Stimulated activated CD8-positive, alpha-beta memory T cell treated with anti-CD3 and anti-CD28 coated beads, Interleukin-7, amount 100 ng/mL, for 1 hour (primary cell): ENCODE measurements at places on chromosomes 2 and 18.

DNA sequence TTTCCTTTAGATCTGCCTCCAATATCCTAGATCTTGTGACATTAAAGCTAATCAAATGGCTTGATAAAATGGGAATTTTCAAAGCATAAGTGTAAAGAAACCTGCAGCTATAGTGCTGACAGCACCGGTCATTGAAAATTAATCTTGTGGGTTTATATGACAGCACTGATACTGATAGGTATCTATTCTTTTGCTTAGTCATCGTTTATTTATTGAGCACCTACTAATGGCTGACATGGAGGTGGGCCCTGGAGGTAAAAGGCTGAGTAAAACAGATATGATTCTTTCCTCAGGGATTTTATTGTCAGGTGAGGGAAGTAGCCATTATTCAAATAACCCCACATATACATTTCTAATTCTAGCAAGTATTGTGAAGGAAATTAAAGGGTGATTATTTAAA is 282.5 kb downstream of the LRRTM1 start:
- no peak for DNase-seq

DNA sequence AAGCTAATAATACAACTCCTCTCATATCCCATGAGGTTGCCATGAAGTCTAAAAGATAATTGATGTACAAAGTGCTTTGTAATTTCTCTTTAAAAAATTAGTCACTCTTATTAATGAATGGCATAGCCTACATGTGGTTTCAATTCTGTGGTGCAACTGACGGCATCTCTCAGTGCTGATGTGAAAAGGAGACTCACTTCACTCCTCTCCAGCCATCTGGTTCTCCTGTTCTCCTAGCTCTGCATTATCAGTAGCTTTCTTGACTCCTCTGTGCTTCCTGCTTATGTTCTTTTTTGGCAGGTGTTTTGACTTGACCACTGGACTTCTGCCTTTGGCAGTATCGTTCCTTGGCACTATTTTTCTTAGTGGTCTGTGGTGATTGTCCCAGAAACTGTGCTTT is 134.9 kb upstream of the ZFP36L2 start:
- DNase-seq: no peak

DNA sequence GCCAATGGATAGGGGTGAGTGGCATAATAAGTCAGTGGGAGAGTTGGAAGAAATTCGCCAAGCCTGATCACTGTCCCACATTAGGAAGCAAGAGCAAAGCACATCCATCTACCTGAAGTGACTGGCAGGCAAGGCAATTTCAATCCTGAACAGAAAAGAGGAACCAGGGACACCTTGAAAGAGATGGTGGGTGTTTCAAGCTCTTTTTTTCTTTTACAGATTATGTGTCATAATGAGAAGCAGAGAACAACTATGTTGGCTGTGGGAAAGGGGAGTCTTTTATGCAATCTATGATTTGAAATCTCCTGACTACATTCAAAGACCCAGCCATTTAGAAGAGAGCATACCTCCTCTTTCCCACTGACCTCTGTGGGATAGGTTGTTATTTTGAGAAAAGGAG is 63.5 kb downstream of the TGIF1 start:
- DNase-seq: no peak

GRCh38 chr2:124915567-124915966 is 890.5 kb downstream of the CNTNAP5 start:
- no peak for DNase-seq

DNA sequence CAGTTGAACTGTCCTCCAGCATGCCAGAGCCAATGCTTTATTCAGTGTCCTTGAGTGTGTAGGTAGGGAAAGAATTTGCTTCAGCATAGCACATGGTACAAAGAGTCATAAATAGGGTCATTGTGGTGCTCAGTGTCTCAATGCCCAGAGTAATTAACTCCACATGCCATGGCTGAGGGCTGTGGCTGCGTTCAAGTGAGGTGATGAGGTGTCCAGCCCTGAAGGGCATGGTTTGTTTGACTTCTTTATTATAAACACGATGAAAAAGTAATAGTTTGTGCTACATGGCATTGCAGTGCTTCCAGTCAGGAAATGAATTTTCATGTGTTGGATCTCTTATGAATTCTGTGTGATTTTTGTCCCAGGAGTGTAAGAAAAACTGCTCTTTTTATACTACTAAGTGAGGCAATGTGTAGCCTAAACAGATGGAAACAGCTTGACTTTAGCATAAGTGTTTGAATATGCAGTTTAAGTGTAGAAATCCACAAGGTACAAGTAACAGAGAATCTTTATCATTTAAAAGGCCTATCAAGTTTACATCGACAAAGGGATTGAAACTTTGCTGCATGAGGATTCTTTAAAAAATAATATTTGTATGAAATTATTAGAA is 507.9 kb upstream of the CDH2 start:
- no peak for DNase-seq

DNA sequence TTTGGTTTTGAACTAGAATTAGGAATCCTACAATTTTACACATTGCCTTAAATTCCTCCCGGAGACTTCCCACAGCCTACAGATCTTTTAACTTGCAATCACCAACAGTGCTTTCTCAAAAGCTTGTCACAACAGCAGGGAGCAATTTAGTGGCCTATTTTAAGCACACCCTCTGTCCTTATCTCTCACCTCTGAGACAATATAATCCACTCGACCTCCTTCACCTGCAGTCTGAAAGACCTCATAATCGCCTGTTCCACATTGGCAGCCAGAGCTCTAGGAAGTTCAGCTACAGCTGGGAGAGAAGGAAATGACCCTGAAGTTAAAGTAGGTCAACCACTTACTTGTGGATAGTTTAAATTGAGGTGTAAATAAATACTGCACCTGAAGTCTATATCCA is 249.7 kb upstream of the DLGAP1 start:
- no peak for DNase-seq
